ENCODE measurements at places on chromosomes 11 and 22.

DNA sequence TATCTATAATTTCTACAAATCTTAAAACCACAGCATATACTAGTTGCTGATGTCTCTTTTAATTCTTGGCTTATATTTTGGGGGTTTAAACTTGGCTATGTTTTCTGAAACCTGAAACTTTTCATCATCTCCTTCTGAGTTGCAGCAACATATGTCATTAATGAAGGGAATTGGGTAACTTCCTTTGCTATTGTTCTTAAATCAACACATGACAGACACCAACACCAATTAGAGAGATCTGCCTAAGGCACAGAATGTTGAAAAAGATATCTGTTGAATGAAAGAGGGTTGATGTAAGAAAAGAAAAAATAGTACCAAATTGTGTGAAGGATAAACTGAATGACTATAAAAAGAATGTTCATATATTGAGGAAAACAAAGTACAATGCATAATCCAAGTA lies 10.3 kb upstream of the GAS2 start:
- no peak for DNase-seq

DNA sequence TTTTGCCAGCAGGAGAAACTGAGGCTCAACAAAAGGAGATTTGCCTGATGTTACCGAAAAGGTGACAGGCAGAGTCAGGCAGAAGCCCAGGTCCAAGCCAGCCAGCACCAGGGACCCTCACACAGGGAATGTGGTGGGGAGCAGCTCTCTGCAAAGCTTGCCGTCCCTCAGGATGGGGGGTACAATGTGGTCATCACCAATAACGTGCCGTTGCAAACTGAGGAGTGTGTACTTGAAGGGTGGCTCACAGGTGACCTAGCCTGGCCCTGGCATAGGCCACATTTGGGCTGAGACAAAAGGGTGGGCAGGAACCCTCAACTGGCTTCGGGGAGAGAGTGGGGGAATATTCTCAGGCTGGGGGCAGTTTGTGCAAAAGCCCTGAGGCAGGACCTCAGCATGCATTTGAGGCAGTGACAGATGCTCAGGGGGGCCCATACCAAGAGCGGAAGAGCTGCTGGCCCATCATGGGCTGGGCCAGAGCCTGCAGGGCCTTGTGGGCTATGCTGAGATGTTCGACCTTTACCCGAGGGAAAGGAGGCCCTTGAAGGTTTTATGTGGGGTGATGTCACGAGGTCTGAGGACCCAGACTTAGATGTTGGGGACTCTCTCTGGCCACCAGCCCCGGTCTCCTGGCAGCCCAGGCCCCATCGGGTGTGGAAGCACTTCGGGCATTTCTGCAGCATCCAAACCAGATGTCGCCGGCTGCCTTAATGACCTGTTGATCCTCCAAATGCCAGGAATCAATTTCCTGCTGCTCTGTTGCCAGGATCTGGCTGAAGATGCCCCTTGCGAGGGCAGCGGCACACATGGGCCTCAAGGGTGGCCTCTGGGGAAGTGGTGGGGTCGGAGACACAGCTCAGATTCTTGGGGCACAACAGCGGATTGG lies 57.4 kb upstream of the SHISAL1 start:
- no peak for DNase-seq

- no peak for DNase-seq
Measured at GRCh38 chr22:23526596-23527316, 53.3 kb downstream of the IGLL1 start.

DNA sequence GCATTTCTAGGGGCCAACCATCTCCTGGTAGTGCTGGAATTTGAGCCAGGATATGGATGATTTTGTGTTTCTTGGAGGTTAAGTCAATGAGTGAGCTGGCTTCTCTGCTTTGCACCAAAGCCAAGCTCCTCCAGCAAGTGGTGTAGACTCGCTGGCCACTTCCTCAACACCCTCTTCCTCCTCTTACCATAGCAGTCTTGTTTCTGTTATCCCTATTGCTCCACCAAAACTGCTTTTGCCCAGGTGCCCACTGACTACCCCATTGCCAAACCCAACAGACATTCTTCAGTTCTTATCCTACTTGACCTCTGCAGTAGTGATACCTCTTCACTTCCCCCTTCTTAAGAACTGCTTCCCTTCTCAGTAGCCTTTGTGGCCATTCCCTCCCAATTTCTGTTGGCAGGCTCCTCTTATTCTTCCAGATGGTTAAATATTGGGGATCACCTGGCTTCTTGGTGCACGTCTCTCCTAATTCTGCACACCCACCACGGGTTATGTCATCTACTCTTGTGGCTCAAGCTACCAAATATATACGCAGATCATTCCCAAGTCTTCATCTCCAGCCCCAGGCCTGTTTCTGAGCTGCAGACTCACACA lies 7.0 kb upstream of the PRG2 start:
- DNase-seq, result no peak

DNA sequence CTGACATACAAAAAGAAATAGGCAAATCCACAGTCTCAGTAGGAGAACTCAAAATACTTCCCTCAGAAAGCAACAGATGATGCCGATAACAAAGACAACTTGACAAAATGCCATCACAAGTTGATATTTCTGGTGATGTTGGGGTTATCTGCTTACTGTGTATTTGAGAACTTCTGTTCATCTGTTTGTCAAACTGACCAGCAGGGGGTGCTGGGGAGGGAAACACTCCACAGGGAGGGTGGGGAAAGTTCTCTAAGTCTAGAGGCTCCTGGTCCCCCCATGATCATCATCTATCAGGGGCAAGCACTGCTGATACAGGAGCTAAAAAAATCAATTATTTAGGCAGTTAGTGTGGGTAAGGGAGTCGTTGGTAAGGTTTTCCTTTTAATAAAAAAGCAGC lies 19.2 kb downstream of the GLYATL1 start:
- peak; percentile 4 for DNase-seq

GRCh38 chr11:46305295-46305694 lies 27.8 kb downstream of the CREB3L1 start:
- no peak for DNase-seq

GRCh38 chr11:73384872-73385689 lies 8.9 kb downstream of the RELT start:
- no peak for DNase-seq

DNA sequence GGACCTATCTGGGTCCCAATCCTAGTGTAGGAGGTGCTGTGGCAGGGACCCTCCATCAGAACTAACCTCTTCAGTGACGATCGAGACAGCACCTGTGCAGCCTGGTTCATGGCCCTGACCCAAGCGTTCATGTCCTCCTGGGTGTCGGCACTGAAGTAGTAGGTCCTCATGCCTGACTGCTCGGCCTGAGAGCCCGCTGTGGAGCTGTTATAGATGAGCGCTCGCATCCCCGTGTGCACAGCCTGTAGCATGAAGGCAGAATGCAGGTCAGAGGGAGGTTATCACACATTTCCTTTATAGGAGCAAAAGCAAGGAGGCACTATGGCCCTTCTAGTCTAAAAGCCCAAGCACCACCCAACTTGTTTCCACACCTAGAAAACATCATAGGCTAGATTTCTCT lies 103.0 kb downstream of the C11orf58 start:
- DNase-seq, result no peak

- DNase-seq, result no peak
Measured at GRCh38 chr11:13137844-13138301, 128.8 kb downstream of the RASSF10 start.

GRCh38 chr22:17754233-17754925 lies 19.9 kb downstream of the BID start:
- DNase-seq, result no peak

DNA sequence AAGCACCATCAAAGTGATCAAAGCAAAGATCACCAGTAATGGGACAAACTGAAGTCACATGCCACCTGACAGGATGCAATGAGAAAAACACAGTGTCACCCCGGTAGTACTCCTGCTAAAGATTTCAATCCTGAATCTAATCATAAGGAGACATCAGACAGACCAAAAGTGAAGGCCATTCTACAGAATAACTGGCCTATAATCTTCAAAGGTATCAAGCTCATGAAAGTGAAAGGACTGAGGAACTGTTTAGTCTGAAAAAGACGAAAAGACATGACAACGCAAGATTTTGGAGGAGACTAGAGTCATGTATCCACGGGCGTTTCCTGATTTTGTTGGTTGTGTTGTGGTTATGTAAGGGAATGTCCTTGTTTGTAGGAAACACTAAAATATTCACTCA lies 42.4 kb upstream of the TSKU start:
- DNase-seq, result no peak

GRCh38 chr11:20327377-20327935 lies 36.1 kb upstream of the HTATIP2 start:
- DNase-seq, result no peak

GRCh38 chr11:96318850-96319249 lies 24.1 kb downstream of the MAML2 start:
- DNase-seq, result no peak

DNA sequence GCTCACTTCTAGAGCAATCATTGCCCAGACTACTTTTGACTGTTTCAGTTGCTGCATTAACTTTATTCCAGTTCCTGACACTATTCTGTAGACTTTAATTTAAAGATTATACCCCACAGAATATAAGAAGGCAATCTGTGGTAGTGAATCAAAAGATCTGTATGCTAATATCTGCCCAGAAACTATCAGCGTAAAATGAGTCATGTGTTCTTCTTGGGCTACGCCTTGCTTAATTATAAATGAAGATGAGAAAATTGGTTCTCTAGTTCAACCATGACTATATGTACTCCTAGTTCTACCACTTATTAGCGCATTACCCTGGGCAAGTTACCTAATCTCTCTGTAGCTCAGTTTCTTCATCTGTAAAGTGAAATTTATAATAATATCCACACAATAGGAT lies 128.5 kb downstream of the CWF19L2 start:
- no peak for DNase-seq

- DNase-seq, result no peak
Measured at GRCh38 chr11:70498976-70499801, 100.9 kb downstream of the CTTN start.

All from activated CD8-positive, alpha-beta memory T cell treated with anti-CD3 and anti-CD28 coated beads for 4 hours (primary cell).